ENCODE measurements at places on chromosomes 7 and 10.

DNA sequence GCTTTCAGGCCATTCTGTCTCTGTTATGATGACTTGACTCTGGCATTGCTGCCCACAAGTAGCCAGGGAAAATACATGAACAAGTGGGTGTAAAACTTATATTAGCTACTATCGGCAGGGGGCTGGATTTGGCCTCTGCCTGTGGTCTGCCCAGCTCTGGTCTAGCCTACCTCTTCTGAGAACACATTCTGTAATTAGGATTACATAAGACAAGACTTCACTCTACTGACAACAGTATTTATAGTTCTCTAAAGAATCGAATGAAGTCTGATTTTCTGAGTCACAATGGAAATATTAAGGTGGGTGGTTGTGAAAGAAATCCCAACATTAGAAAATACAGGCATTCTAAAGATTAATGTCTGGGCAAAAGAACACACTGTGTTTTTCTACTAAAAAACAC lies 55.5 kb downstream of the DLD start:
- DNase-seq: no peak

DNA sequence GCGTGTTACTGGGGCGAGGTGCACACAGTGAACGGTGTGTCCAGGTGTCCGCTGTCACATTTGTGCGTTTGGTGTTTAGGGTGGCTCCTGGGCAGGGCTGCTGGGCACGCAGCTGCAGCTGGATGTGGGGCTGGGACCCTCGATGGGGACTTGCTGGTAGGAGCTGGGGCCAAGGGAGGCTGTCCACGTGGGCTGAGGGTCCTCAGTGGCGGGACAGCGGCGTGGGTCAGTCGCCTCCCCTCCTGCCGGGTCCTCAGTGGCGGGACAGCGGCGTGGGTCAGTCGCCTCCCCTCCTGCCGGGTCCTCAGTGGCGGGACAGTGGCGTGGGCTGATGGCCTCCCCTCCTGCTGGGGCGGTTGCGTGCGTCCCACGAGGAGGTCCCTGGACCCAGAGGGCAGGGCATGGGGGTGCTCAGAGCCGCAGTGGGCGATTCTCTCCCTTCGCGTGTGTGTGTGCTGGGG lies 68.5 kb downstream of the INPP5A start:
- DNase-seq: no peak

GRCh38 chr7:29485339-29486190 lies 78.1 kb upstream of the PRR15 start:
- no peak for DNase-seq

- no peak for DNase-seq
Measured at GRCh38 chr7:155811895-155812761, at the start of gene SHH. Gene SHH, minus strand, starts transcription at chr7:155812463. Its CDS starts 341 bp downstream, at chr7:155812122.

GRCh38 chr10:104350127-104350635 lies 3.5 kb upstream of the CFAP58 start:
- DNase-seq: no peak

DNA sequence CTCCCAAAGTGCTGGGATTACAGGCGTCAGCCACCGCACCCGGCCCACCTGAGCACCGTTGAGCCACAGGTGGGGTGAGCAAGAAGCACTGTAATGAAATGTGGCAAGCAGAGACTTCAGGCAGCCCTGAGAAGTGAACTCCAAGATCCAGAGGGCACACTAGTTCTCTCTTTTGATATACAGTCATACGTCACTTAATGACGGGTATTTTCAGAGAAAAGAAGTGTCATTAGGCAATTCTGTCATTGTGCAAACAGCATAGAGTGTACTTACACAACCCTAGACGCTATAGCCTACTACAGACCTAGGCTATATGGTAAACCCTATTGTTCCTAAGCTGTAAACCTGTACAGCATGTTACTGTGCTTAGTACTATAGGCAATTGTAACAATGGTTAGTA lies 7.9 kb downstream of the PANK1 start:
- no peak for DNase-seq

DNA sequence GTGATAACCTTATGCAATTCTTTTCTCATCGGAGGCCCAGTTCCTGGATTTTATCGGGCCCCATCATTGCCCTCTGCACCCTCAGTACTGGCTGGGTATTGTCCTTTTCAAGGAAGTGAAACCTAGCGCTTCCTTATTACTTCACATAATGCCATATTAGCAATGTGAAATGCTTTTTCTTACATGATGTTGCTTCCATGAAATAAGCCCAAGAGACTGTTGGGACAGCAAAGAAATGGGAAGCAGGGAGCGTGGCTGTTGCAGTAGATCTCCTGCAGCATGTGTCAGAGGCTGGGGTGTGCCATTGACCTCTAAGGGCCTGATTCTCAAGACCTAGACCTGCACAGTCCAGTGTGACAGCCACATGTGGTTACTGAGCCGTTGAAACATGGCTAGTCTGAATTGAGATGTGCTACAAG lies 8.1 kb downstream of the CHN2 start:
- no peak for DNase-seq

DNA sequence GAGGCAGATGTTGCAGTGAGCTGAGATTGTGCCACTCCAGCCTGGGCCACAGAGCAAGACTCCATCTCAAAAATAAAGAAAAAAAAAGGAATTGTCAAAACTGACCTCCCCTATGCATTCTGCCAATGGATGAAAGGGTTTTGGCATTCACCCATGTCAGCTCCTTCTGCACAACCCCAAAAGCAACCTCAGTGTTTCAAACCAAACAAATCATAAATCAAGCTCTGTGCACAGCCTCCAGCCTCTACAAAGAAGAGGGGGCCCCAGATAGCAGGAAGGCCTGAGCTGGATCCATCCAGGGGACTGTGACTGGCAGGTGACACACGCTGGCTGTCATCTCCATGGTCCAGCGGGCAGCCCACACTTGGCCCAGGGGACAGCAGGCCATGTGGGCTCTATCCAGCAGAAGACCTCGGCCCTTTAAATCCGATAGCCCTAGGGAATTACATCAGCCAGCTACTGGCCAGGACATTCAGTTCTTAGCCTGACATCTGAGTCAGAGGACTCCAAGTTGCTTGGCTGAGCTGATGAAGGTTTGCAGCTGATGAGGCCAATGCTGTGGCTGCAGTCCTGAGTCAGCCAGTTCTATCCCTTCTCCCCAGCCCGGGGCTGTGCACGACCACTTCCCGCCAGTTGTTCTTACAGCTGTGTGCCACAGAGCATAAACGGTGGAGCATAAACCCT lies 52.0 kb upstream of the FIGNL1 start:
- DNase-seq: no peak

GRCh38 chr7:17493446-17493845 lies 195.0 kb downstream of the AHR start:
- DNase-seq: no peak

DNA sequence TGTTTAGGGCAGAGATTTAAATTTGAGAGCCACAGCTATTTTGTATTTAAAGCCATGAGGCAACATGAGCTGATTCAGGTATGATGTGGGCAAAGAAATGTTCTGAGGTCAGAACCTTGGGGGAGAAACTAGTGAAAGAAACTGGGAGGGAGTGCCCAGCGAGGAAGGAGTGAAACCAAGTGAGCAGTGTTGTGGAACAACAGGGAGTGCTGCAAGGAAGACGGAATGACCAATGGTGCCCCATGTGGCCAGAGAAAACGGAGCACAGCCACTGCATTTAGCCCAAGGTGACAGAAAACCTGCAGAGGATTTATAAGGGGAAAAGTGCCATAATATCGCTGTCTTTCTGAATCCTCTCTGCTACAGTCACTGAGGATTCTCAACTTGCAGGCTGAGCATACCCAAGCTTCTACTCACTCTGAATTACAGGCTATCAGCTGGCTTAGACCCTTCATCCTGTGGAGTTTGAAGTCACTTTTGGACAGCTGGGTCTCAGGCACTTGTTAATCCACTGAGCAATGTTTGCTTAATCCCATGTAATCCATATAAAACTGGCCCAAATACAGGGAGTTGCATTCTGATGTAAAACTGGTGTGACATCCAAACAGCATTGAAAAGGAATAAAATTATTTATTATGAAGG lies 777.3 kb downstream of the CCSER2 start:
- no peak for DNase-seq

DNA sequence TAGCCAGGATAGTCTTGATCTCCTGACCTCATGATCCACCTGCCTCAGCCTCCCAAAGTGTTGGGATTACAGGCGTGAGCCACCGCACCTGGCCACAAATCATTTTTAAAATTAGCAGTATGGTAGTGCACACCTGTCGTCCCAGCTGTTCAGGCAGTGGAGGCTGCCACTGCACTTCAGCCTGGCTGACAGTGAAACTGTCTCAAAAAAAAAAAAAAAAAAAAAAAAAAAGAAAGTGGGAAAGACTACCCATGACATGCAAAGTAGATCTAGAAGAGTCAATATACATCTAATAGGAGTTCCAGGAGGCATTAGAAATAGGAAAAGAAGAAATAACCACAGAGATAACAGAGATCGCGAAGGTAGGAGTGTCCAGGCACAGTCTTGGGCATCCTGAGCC lies 3.2 kb downstream of the CSGALNACT2 start:
- DNase-seq: no peak

DNA sequence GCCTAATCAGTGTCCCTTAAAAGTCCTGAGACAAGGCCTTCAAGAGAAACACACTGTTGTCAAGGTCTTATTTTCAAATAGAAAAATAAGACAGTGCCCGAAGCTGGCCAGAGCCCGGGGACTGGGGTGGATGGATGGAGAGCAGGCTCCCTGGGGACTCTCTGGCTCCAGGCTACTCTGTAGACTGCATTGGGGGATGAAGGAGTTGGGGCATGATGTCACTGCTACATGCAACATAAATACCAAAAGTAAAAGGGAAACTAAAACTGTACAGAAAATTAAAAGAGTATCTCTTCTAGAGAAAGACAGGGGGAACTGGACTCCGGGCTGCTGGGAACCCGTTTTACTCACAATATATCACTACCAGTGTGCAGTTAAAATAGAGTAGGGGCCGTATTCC lies 629.8 kb downstream of the KCNMA1 start:
- DNase-seq: no peak

DNA sequence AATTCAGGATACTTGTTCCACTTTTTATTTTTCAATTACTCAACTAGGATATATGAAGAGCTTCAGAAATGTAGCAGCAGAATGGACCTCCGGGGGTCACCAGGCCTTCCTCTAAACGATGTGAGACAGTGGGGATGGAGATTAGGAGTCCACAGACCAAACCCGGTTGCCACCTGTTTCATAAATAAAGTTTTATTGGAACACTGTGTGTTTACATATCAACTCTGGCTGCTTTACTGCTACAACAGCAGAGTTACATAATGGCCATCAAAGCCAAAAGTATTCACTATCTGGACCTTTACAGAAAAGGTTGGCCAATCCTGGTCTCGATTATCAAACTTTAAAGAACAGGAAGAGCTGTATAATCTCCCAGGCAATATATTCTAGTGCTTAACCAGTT lies 30.8 kb downstream of the RAPGEF5 start:
- DNase-seq: no peak

DNA sequence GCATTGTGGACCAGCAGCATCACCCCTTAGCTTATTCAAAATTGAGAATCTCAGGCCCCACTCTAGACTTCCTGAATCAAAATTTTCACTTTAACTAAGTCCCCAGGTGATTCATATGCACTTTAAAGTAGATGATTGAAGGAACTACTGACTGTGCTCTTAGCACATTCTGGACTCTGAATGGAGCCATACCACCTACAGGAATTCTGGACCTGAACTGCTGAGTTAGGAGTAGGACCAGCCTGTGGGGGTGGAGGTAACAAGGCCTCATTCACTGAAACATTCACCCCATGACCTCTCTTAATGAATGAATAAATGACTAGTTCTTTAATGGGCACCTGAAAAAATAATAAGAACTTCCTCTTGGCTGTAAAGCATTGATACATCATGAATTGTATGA lies 7.3 kb downstream of the PDK4 start:
- no peak for DNase-seq

- no peak for DNase-seq
Measured at GRCh38 chr10:73131301-73131700, 21.0 kb downstream of the NUDT13 start.

- DNase-seq: no peak
Measured at GRCh38 chr10:122738031-122738430, 38.4 kb upstream of the C10orf120 start.

DNA sequence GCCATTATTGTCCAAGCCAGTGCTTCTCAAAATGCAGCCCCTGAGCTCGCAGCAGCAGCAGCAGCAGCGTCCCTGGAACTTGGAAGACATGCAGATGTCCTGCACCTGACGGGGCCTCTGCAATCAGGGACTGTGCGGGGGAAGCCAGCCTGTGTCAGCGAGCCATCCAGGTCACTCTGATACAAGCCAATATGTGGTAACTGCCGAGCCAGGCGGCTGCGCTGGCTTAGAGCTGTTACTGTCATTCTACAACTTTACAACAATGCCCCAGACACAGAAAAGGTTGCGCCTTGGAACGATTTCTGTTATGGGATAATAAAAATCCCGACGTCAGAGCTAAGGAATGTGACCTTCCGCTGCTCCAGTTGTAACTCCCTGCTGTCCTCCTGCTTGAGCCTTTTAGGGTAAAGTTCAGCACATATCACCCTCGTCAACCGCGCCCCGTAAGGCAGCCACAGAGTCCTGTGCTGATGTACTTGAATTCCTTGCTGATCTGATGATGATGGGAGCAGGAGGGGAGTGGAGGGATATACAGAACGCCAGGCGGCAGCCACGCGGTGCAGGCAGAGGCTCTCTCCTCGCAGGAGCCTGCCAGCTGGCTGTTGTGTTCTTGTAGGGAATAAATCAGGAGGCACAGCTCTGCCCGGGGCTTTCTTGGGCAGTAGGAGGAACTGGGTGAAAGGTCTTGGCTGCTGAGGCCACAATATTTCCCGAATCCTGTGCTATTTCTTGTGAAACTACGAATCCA lies 20.0 kb upstream of the CRYGN start:
- no peak for DNase-seq

- no peak for DNase-seq
Measured at GRCh38 chr10:59857921-59858320, 48.4 kb downstream of the CCDC6 start.

DNA sequence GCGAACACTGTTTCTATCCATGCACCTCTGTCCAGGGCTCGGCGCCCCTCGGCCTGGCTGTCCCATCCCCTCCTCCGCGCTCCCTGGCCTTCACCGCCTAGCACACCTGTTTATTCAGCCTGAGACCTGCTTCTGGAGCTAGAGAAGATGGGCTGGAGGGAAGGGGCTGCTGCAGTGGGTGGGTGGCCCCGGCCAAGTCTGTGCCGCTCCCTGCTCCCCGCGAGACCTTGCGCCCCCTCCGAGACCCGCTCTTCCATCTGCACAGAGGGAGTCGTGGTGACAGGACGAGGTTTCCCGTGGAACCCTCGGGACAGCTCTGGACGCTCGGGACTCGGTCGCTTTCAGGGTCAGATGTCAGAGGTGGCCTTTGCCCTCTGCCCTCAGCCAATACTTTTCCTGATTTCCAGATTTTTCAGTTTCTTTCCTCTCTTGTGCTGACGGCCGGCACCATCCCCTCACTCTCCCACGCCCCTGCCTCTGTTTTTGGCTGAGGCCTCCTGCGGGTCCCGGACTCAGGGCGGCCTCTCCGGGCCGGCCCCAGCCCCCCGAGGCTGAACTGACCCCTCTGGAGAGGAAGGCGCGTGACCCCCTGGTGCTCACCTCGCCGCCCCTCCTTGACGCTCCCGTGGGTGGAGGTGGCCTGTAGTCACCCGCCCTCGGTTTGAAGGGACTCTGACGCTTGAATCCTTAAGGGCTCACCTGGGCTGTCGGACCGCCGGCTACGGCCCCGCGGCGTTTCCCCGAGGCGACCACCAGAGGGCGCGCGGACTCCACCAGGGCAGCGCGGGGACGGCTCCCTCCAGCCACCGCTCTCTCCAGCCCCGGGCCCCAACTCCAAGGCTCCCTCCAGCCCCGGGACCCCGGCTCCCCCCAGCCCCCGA lies 15.6 kb downstream of the SHH start:
- peak; percentile 57 for DNase-seq

Measured in activated CD4-positive, alpha-beta T cell treated with anti-CD3 and anti-CD28 coated beads, Interleukin-2, amount 50 U/mL, for 24 hours (primary cell).